AG04449 (cell line): ENCODE measurements at places on chromosomes 12 and 14.
A peak's percentile ranks its signal among the peaks of the same experiment; 100 is the strongest.

DNA sequence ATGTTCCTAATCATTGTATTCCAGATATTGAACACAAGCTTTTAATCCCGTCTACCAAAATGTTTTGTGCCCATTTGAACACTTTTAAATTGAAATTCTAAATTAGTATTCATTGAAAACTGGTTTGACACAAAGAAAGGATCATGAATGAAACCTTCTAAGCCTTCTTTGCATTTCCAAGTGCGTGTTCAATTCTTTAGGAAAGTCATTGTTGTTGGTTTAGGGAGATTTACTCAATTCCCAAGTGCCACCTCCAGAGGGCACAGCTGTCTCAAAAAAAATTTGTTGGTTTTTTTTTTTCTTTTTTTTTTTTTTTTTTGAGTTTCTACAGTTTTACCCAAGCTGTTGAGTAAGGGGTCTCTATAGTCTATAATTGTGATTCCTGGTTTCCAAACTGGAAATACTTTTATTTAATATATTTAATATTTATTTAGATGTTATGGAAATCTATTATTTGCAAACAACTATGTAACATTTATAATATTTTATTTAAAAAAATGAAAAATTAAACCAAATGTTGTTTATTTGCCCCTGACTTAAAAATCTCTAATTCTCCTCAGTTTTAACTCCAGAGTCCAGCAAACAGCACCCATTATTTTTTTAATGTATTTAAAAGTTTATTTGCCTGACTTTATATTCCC lies 79.9 kb downstream of the NEDD1 start:
- DNase-seq, result no peak

GRCh38 chr14:75926431-75927115 lies 55.2 kb downstream of the TGFB3 start:
- DNase-seq, result no peak

DNA sequence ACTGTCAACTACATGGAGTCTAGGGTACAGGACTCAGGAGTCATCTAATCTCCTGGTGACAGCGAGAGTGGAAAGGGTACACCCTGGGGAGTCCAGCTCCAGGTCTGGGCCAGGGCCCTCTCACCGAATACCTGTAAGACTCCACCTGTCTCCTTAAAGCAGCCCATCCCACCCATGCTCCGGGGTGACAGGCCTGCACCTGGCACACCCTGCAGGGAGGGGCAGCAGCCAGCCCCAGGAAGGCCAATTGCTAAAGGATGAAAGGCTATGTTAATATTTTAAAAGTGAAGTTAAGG lies 45.5 kb downstream of the STX2 start:
- DNase-seq, result no peak

GRCh38 chr14:65019944-65020566 lies 33.4 kb downstream of the FNTB start:
- peak; percentile 29 for DNase-seq

DNA sequence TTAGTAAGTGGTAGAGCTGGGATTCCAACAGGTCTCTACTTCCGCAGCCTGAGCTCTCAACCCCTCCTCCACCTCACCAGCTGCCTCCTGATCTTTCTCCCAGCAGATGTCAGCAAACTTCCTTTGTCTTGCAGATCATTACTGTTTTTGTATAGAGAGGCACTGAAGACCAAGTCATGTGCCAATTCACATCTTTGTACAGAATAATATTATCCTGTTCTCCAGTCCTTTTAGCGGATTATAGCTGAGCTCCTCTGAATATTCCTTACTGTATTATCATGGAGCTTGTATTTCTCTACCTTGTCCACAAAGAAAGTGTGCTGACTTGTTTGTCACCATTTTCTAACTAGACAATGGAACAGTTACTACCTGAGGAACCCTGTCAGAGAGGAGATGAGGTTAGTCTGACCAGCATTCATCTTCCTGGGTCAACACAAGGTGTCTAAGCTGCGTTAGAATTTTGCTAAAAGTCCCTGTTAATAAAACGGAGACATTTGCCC lies 142.3 kb upstream of the ARHGAP5 start:
- no peak for DNase-seq

DNA sequence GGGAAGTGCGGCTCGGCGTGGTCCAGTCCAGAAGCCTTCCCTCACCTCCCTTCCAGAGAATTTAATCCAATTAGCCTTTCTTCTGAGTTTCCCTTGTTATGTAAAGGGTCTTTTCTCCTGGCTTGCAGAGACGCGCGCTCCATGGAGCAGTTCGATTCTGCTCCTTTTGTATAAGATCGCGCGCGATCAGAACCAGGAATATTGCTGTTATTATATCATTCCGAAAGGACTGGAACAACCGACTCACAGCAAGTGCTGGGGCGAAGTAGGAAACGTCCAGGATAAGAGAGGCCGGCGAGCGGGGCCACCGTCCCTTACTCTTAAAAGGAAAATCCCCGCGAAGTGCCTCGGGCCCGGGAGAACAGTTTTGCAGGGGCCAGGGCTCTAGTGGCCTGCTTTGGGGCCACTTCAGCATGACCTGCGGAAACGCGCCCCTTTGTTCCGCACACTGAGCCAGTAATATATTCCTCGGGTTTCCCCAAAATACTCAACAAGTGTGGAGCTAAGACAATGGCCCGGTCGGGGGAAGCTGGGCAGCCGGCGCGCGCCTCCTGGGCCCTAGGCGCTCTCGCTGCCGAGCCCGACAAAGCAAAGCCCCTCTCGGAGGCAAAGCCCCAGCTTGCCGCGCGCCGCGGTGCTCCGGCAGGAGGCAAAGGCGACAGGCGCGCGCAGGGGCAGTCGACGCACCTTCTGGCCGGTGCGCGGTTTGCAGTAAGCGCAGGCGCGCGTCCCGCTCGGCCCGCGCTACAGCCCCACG lies 2.9 kb downstream of the RFX4 start:
- DNase-seq, result no peak

GRCh38 chr14:50045039-50045711 lies 71.2 kb downstream of the VCPKMT start:
- DNase-seq, result no peak

DNA sequence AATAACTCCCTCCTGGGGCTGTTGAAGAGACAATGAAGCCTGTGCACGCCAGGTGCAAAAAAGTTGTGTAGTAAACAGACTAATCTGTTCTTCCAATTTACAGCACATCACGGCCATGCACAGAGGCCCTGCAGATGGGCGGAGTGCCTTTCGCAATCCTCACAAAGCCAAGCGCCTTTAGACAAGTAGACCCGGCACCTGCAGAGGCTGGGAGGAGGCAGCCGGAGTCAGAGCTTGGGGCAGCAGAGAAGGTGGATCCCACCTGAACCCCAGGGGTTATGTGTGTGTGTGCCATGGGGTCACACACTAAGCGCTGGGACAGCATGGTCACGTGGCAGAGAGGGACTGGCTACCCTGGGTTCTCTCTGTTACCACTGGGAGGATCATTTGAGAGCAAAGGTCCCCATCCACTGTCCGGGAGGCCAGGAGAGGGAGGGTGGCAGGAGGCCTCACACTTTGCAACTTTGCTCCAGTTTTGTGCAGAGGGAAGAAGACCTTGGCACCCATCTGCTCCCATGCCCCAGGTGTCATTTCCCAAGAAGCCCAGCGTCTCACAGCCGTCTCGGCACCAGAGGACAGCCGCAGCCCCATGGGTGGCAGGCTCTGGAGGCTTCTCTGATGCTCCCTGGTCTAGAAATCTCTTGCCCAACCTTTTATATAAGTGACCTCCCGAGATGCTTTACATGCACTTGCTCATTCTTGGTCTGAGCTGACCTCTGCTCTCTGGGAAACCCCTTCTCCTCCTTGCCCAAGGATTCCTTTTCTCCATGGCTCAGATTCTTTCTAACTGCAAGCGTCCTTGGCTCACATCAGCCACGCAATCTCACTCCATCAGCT lies 80.0 kb upstream of the DICER1 start:
- no peak for DNase-seq

- no peak for DNase-seq
Measured at GRCh38 chr14:39233680-39234326, at the start of gene MIA2. MIA2 (plus strand) TSS chr14:39233915; CDS start chr14:39234115, 200 bp downstream.
